Fibroblast of pulmonary artery (primary cell): ENCODE measurements at places on chromosomes 5 and 9.

DNA sequence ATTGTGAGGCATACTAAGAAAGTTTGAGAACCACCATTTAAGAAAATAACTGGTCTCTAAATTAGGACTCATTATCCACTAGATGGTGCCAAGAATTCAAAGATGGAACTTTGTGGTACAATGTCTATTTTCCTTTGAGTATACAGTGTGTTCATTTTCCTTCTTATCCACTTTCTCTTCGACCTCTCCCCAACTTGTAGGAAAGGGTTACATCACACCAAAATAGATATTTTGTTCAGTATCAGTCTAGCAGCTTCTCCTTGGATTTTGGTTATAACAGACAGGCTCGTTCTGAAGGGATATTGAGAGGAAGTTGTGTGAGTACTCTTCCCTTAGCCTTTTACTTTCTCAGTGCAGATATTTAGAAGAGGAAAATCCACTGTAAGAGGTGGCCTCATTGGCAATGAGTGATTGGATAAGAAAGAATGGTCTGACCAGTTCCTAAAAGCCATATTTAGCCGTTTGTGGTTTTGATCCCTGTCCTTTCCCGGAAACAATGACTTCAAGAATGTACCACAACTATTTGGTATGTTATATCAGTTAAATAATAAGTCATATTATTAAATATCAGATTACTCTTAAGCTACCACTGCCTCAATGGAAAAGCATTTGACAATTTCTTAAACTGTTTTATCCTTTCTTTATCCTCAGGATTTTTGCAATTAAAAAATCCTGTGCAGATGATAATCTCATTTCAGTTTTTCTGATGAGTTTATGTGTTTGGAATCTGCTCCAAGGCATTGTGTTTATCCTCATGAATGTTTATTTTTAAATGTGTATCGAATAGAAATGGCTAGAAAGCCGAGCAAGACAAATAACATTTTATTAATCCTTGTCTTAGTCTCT, 69.0 kb upstream of the GRAMD2B start:
- peak; percentile 97 for DNase-seq

- peak; percentile 89 for DNase-seq
These were observed 69.9 kb downstream of the LRSAM1 start for GRCh38 chr9:127520941-127521918.

DNA sequence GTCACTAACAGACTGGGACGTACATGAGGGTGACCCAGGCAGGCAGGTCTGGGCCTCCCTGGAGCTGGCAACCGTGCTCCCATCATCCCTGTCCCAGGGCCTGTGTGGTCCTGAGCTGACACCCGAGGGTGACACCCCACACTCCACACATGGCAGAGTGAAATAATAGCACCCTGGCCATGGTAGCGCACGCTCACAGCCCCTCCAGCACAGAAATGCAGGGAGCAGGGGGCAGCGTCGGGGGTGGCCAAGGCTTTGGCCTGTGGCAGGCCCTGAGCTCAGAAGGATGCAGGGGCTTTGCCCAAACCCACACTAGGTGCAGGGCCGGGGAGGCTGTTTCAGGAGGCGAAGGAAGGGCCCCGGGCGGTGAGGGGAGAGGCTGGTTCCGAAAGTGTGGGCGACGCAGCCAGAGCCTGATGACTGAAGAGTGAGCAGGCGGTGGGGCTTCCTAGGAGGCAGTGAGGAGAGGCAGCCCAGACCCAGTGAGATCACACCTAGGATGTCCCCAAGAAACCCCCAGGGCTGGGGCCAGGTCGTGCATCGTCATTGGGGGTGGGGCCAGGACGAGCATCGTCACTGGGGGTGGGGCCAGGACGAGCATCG, 12.9 kb downstream of the OR2V2 start:
- peak; percentile 33 for DNase-seq

DNA sequence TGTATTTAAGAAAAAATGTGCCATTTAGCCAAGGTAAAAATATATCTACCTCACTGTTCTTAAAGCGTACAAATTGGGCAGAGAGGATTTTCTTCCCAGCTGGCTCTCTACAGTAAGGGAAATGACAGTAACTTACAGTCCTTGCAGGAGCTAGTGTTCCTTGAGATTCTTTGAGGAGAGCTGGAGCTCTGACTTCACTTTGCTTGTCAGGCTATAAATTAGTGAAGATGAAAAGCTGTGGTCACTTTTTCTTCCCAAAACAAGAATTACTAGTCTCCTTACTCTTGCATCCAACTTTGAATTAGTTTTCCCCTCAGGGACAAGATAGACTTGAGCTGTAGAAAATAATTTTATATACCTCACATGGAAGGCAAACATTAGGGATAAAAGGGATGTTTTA, 129.9 kb downstream of the ZSWIM6 start:
- no peak for DNase-seq

GRCh38 chr5:154038261-154038706, 426 bp downstream of the FAM114A2 start:
- DNase-seq, result no peak

DNA sequence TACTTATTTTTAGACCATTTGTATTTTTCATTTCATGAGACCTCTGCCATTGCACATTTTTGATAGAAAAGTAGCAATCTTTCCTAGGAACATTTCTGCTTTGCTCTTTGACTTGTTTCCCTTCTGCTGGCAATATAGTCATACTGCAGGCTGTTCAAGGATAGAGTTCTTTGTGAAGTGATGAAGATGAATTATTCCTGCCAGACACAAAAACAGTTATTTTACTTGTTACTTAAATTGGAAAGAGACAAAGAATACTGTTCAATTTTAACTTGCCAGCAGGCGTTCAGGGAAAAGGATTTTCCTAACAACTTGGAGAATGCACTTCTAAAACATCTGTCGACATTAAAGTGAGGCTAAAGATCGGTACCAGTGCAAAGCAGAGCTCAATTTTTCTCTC, 251.7 kb upstream of the ACTBL2 start:
- no peak for DNase-seq

GRCh38 chr9:34197756-34198711, 19.2 kb downstream of the UBAP1 start:
- DNase-seq, result no peak

DNA sequence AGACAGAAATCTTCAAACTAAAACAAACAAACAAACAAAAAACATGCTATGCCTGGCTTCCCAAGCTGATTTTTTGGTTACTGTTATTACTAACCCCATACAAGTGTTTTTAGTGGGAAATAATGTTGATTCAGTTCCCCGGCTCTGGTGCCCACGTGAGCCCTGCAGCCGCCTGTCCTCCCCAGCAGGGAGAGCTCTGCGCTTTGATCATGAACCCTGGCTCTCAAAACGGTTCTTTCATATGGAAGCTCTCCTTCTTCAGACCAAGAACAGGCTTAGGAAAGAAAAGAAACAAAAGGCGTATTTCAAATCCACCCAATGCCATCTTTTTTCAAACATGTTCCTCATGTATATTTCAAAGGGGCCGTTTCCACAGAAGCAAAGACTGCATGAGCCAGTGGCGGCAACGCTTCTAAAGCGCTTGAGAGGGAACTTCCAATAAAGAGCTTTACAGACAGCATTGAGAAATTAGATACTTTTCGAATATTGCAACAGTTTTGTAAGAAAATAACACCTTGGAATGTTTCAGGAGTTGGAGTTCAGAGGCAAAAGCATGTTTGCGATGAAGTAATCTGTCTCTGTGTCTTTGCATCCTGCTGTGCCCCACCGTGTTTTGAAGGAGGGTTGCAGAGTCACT, 74.8 kb downstream of the ICE1 start:
- DNase-seq, result peak; percentile 67

DNA sequence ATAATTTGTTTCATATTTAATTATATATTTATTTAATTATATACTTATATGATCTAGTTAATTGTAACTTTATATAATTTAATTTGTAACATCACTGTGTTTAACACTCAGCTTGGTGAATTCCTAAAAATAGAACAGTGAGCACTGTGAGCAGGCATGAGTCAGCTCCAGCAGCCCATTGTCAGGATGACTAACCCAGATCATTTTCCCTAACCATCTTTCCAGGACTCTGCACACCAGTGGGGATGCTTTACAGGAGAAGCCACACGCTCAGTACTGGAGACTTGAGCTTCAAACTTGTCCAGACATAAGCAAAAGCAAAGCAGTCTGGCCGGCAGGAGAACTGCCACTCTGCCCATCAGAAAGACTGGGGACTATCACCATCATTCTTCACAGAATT, 446.2 kb upstream of the TRPC7 start:
- DNase-seq, result peak; percentile 68

- no peak for DNase-seq
These were observed 41.0 kb downstream of the TRPM6 start for GRCh38 chr9:74846766-74847165.

GRCh38 chr9:4228606-4229005, 71.3 kb downstream of the GLIS3 start:
- peak; percentile 69 for DNase-seq

GRCh38 chr9:136786451-136786850, 4.7 kb upstream of the TMEM141 start:
- no peak for DNase-seq

GRCh38 chr5:134523543-134524271, 1.8 kb upstream of the JADE2 start:
- no peak for DNase-seq

- peak; percentile 55 for DNase-seq
These were observed 747 bp downstream of the LRSAM1 start for GRCh38 chr9:127451858-127452656.

DNA sequence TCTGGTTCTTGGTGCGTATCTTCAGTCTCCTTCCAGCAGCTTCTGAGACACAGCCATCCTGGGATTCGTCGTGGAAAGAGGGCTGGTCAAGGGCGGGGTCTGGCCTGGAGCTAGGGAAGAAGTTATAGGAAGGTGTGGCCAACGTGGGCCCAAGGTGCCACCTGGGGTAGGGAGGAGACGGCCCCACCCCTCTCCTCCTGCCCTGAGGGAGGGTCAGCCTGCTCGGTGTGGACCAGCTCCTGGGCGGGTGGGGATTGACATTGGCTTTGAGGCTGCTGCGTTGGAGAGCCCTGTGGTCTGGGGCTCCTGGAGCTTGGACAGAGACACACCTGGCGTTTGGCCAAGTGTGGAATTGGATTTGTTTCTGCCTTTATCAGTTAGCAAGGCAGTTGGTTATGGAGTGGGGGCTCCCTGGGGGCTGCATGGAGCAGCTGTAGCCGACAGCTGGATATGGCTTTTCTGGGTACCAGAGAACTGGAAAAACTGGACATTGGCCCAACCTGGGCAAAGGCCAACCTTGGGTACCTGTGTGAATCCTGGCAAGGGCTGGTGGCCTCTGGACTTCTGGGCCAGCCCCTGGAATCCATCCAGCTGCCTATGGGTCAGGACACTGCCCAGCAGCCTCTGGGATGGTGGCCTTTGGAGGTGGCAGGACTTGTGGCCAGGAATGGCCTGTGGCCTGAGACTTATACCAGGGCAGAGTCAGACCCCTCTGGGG, 75.7 kb upstream of the PPP1R26 start:
- DNase-seq, result no peak

DNA sequence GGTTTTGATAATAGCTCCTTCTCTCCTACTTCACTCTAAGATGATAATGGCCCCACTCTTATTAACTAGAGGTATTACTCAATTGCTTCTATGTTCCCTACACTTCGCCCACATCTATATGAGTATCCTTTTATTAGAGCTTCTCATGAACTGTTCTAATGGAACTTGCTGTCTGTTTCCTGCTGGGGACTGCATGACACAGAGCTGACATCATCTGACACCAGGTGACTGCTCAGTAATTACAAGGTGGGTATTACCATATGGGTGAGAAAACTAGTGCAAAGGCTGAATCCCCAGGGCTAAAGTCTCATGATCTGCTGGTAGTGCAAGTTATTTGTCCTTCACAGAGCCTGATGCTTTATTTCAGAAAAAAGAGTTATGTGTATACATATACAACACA, 146.2 kb upstream of the PLCXD3 start:
- DNase-seq, result no peak

- no peak for DNase-seq
These were observed 137.6 kb downstream of the CMYA5 start for GRCh38 chr5:79827159-79827629.

DNA sequence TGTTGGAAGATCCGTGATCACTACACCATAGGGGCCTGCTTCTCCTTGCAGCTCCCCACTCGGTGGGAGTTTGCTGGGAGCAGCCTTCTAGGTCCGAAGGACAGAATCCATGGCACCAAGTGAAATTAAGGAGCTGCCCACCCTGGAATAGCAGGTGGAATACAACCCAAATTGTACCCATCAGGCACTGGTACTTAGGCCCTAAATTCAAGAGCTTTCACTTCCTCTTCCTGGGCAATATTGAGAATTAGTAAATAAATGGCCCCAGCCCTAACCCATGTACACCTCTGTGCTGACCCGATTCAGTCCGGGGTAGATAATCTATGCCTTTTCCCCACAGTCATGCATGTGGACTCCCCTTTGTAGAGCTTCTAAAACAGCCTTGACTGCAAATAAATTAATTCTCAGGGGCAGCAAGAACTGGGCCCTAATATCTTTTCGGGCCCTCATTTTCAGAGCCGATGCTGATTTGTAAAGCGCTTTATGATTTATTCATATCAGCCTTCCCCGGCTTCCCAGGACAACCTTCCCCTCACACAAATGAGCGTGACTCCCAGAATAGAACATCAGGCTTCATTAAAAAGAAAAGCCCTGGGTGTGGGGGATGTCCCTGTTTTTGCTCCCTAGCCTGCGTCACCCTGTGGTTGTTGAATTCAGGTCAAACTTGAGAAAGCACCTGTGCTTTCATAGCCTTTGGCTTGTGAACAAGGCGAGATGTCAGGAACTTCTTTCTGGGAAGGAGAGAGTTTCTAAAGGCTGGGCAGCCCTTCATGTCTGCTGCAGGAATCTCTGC, 126.1 kb upstream of the TBC1D2 start:
- DNase-seq, result no peak

DNA sequence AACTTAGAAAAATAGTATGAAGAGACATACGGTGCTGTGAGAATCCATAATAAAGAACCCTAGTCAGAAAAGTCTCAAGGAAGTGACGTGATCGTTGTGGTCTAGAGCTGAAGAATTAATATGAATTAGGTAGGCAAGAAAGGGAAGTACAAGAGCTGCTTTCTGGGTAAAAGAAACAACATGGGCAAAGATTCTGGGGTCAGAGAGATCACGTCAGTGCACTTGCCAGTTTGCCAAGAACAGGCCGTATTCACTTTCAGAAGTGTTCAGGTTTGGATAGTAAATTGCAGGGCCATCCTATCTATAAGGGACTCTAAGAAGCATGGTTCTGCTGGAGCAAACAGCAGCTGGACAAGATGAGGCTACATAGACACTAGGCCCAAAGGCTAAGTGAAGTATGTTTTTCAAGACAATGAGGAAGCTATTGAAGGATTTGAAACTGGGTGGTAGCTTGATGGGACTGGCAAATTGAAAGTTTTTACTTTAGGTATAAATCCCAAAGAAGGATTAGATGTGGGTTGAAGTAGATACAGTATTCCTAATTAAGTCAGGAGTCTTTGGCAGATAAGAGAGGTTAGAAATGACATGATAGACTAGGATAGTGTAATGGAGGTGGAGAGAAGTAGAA, 4.8 kb upstream of the CHD1 start:
- DNase-seq, result no peak

- peak; percentile 97 for DNase-seq
These were observed 25.6 kb downstream of the ABL1 start for GRCh38 chr9:130860458-130861316.

GRCh38 chr5:110265162-110265561, 461.3 kb downstream of the TMEM232 start:
- no peak for DNase-seq
